ENCODE measurements at places on chromosomes 1 and 21. TPM values are rescaled to one million over a fixed set of nuclear protein-coding genes. Genes with fewer than 3 reads are reported as not detected.

DNA sequence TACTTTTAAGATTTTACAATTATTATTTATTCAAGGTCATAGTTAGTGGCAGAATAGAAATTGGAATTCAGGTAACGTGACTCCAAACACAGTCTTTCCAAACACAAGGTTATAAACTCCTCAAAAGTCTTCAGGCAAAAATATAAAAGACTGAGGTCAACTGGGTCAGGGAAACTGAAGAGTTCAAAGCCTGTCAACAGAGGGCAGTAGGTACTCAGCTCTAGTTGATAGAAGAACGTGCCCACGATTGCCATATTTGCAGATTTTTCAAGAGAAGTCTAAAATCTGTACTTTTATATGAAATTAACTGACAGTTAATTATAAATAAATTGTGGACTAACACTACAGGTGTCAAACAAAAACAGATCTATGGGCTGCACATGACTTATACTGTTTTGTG is 135.0 kb downstream of the LHX4 start:
- DNase-seq: no peak

GRCh38 chr21:42780617-42781016 is 98.7 kb downstream of the WDR4 start:
- DNase-seq: no peak

DNA sequence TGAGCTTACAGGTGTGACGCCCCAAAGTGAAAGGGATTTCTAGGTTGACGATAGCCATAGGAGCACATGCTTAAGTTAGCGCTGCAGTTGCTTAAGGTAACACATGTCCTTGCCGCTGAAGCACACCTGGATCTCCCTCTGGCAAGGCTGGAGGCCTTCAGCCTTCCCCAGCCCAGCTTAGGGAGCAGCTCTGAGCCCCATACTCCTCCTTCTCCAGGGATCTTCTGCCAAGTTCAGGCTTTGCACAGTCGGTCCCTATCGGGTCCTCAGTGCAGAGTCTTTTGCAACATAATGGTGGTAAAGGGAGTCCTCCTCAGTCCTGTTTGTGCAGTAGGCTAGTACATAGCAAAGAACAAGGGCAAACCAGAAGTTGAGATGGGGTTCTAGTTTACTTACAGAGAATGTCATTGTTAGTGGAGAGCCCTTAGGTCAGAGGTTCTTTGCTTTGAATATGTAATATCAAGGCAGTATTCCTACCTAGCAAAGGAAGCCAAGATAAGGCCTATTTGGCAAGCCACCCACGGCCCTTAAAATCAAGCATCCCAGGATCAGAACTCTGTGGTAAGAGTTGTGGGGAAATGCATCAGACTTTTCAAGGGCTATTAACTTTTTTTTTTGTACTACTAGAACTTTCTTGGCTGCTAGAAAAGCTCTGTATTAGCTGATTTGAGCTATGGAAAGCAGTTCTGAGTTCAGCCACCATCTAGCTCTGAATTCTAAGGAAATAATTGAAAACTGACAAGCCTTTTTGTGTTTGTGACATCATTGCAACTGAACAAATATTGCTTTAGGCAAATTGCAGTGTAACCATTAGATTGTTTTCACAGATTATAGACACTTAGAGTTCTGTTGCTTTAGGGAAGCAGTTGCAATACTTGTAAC is 1.4 kb downstream of the EVA1C start:
- DNase-seq: no peak

Gene SPRR1B
- not detected for total RNA-seq

Gene RUNX3
- 0.07 TPM for total RNA-seq

- no peak for DNase-seq
Measured at GRCh38 chr1:26097696-26098095, 13.9 kb upstream of the PDIK1L start.

Gene RNF186
- not detected for total RNA-seq

GRCh38 chr1:116814926-116815723 is 60.9 kb downstream of the CD2 start:
- DNase-seq: no peak

GRCh38 chr1:102630041-102630440 is 478.3 kb downstream of the COL11A1 start:
- no peak for DNase-seq

DNA sequence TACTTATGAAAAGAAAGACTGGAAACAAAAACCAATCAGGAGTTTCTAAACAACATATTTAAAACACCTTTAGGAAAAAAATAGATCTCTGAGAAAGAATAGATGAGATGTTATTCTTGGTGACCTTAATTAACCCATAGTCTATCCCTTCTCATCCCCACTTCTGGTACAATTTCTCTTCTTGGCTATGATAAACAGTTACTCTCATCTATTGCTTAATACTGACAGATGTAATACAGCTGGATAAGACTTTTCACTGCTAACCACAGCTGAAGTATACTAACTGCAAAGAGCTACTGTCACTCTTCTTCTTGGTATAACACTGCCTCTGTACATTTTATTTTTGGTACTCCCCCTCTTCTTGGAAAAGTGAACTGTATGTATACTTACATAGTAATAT is 15.2 kb downstream of the EXTL2 start:
- DNase-seq: no peak

Gene UQCRHL
- total RNA-seq: 3.5 TPM

Gene KCNH1
- total RNA-seq: 0.22 TPM

GRCh38 chr1:117001254-117001927 is at the start of gene CD101:
Gene CD101, plus strand, starts transcription at chr1:117001760. Its CDS starts 58 bp downstream, at chr1:117001818.
- no peak for DNase-seq

DNA sequence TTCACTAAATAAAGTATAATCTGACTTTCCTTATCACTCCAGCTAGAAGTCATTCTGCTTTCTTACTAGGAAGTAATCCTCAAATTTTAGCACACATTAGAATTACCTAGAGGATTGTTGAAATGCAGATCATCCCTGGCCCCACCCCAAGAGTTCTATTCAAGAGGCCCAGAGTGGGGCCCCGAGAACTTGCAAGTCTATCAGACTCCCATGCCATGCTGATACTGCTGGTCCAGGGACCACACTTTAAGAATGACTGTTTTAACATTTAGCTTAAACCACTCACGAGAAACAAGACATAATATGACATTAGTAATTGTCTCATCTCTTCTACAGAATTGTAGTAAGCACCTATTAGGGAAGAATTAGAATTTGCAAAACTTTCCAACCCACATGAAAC is 7.7 kb upstream of the SYNJ1 start:
- DNase-seq: no peak

Gene ASAP3
- total RNA-seq: 67.8 TPM

Gene MXRA8
- total RNA-seq: 24.3 TPM

Gene RGS8
- total RNA-seq: 0.05 TPM

DNA sequence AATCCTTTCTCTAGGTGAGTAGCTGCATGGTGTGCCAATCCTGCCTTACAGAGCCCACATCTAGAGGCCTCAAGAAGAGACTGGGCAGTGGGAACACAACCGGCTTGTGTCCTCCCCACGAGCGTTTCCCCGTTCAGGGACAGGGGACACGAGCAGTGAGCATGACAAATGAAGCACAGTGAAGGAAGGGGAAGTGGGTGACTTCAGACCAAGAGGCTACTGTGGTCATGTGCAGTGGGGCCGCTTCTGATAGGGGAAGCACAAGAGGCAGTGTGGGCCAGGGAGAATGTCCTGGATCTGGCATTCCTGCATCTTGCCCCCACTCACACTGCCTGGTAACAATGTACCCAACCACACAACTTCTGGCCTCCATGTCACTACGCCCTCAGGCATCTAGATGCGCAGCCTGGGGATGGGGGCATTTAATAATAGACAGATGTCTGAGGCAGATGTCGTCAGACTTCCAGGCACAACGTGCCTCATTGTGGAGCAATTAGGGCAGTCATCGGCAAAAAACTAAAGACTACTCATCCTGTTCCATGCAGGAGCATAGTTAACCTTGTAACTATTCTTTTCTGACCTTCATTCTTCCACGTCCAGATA is 155.6 kb upstream of the NBPF11 start:
- DNase-seq: no peak

Gene MCOLN3
- total RNA-seq: 23.7 TPM

Gene SLC25A33
- total RNA-seq: 7.6 TPM

Gene HJV
- total RNA-seq: not detected

DNA sequence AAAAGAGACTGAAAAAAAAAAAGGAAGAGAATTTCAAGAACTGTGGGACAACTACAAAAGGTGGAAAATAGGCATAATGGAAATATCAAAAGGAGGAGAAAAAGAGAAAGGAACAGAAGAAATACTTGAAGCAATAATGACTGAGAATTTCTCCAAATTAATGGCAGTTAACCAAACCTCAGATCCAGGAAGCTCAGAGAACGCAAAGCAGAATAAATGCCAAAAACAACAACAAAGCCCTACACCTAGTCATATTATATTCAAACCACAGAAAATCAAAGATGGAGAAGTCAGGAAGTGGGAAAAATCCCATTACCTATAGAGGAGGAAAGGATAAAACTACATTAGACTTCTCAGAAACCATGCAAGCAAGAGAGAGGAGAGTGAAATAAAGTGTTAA is 20.7 kb upstream of the AHCYL1 start:
- DNase-seq: no peak

Gene RAP1GAP
- 16.1 TPM for total RNA-seq

DNA sequence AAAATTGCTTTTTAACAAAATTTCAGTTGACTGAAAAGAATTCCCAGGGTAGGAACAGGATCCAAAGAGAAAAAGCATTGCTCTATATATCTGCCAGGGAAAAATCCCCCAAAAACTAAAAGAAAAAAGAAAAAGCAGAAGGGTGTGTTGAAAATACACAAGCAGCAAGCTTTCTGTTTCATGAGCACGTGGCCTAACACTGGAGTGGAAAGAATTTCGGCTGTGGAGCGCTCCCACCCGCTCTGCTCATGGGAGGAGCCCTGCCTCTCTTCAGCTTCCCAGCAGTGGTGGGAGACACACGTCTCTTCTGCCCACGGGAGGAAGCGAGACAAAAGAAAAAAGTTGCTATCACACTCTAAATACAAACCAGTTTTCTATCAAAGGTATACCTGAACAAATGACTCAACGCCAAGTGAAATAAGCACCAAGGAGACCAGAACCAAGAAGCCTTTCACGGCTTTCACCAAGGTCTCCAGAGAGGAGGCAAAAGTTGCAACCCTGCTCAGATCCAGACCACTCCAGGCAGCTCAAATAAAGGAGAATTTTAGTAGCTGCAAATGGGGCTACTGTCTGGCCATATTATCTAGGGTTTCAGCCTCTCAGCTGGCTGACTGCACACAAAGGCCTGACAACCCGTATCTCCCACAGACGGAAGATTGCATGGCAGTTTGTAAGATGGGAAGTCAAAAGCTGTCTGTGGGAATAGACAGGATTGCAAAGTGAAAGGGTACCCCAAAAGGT is 29.5 kb upstream of the ZNF496 start:
- DNase-seq: no peak

DNA sequence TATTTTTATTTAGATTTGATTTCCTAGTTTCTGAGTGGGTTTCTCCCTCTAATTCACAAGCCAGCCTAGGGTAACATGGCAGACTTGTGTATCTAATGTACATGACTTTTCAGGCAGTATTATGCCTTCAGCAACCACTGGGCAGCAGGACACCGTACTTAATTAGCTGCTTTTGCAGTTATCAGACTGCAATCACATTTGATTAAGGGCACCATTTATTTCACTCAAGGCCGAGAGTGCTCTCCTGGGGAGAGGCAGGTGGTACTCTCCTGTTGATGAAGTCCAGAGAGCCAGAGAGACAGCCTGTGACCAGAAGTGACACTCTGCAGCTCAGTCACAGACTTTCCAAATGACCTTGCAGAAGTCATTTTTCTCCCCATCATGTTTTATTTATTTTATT is 18.7 kb downstream of the CYYR1 start:
- no peak for DNase-seq

DNA sequence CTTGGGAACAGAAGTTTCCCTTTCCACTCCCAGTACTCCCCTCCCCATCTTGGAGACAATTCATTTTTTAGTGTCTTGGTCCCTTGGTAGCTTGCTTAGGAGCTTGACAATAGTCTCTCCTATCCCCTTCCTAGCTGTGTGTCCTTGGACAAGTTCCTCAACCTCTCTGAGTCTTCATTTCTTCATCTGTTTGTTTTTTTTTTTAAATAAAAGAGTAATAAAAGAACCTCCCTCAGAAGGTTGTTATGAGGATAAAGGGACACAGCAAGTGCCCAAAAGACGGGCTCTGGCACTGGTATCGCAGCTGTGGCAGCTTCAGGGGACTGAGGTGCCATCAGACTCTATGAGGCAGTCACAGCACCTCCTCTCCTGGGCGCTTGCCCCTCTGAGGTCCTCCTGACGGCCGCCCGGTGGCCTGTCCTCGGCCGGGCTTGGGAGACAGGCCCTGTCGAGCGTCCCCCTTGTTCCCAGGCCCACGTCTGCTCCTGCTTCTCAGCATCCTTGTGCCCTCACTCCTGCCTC is 689.2 kb downstream of the MATN1 start:
- DNase-seq: no peak

DNA sequence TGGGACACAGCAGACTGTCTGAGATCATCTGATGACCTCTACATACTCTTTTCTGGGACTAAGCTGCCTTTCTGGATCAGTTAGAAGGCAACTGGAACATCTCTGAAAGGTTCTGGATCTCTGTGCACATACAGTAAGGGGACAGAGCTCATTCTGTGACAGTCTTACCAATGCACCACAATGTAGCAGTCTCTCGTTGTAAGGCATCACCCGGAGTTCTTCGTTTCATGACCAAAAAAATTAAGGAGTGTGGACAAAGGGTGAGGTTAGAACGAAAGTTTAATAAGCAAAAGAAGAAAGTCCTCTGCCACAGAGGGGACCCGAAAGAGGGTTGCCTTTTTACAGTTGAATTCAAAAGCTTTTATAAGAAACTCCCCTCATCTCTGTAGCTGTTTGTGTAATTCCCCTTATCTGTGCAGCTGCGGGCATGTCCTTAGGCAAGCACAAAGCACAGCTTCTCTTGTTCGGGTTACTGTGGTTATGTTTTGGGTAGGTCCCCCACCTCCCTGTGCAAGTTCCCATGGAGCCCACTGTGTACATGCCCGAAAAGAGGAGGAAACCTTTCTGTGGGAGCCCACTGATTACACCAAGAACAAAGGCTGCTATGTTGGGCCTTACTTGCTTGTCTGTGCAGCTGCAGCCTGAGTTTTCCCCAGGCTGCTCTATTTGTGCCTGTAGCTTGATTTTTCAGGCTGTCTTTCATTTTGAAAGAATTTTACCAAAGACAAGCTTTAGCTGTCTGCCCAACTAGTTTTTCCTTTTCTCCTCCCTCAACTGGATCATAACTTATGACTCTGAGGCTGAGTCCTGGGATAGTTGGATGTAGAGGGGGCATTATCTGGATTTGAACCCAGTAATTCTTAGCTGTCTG is 53.1 kb upstream of the CACNA1E start:
- no peak for DNase-seq

Gene SH2D2A
- total RNA-seq: not detected

Gene WNT3A
- total RNA-seq: not detected

GRCh38 chr1:25524568-25525360 is 18.6 kb upstream of the LDLRAP1 start:
- DNase-seq: no peak
